ENCODE measurements at places on chromosomes 6 and 20.

DNA sequence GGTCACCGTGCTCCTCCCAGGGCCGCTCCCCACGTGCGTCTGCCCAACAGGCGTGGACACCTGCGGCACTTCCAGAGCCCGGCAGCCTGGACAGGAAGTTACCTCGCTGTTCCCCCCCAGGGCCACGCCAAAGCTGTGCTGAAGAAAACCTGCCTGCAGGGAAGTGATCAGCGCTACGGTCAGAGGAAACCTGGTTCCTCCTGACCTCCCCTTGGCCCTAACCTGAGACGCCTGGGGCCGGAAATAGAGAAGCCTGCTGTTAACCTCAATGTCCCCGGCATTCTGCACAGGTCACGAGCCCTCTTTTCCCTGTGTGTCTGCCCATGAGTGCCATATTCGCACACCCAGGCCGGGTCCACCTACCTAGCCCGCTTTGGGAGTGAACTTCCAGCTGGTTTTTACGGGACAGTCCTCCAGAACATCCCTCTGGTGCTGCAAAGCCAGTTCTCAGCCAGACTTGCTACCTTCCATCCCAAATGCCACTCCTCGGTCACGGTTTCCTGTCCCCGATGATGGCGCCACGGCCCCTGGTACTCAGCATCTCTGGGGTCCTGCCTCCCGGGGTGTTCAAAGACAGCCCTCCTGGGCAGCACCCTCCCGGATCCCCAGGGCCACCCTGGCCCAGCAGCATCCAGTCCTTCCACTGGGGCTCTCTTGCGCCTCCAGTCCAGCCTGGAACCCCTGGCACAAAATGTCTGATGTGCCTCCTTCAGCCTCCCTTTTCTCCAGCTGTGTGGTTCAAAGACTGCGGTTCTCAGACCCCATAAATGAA, 12.0 kb upstream of the IRF4 start:
- no peak for DNase-seq

GRCh38 chr20:39916236-39916765, 772.7 kb downstream of the MAFB start:
- DNase-seq, result no peak

DNA sequence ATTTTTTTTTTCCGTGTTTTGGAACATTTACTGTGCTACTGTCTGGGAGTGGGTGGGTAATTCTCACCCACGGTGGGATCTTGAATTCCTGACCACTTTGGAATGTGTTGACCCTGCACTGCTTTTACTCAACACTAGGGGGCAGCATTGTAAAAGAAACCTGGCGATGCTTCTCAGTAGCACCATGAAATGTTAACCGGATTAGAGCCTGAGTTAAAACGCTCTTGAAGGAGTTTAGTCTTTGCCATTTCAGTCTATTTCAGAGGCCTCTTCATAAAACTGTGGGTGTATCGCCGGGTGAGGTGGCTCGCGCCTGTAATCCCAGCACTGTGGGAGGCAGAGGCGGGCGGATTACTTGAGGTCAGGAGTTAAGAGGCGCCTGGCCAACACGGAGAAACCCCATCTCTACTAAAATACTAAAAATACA, 114.4 kb upstream of the PRND start:
- DNase-seq, result peak; percentile 84

DNA sequence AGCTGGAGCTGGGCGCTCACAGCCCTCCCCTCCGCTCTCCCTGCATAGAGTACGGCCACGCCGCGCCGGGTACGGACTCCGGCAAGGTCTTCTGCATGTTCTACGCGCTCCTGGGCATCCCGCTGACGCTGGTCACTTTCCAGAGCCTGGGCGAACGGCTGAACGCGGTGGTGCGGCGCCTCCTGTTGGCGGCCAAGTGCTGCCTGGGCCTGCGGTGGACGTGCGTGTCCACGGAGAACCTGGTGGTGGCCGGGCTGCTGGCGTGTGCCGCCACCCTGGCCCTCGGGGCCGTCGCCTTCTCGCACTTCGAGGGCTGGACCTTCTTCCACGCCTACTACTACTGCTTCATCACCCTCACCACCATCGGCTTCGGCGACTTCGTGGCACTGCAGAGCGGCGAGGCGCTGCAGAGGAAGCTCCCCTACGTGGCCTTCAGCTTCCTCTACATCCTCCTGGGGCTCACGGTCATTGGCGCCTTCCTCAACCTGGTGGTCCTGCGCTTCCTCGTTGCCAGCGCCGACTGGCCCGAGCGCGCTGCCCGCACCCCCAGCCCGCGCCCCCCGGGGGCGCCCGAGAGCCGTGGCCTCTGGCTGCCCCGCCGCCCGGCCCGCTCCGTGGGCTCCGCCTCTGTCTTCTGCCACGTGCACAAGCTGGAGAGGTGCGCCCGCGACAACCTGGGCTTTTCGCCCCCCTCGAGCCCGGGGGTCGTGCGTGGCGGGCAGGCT, 4.6 kb downstream of the KCNK15 start:
- no peak for DNase-seq

GRCh38 chr6:49264496-49264895, 198.6 kb downstream of the MMUT start:
- no peak for DNase-seq

GRCh38 chr20:31842471-31843157, 2.8 kb downstream of the FOXS1 start:
- DNase-seq, result no peak

- DNase-seq, result peak; percentile 49
Observed at GRCh38 chr6:130322673-130323268, 43.0 kb upstream of the TMEM200A start.

DNA sequence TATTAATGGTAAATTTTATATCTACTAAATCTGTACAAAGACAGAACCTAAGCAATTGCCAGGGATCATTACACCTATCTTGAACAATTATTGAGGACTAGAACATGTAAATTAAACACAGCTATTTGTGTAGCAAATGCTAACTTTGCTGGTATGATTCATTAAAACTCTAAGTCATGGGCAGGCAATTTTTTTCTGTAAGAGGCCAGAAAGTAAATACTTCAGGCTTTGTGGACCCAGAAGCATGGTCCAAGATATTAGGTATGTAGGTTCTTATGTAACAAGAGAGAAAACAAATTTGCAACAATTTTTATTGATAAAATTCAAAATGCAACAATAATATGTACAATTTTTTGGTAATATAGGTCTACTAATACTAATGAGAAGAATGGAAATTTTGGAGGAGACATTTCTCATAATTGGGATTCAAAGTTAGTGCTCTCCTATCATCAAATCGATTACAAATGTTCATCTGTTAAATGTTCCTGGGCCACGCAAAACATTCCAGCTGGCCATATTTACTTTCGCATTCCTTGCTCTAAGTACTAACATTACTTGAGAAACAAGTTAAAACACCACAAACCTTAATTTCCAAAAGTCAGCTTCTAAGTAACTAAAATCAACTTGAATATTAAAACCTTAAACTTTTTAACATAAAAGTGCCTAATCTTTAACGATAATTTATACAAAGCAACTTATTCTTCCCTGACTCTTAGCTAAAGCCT, 4.3 kb downstream of the TMEM30A start:
- DNase-seq, result no peak

GRCh38 chr6:137709424-137710236, 157.4 kb upstream of the TNFAIP3 start:
- no peak for DNase-seq

DNA sequence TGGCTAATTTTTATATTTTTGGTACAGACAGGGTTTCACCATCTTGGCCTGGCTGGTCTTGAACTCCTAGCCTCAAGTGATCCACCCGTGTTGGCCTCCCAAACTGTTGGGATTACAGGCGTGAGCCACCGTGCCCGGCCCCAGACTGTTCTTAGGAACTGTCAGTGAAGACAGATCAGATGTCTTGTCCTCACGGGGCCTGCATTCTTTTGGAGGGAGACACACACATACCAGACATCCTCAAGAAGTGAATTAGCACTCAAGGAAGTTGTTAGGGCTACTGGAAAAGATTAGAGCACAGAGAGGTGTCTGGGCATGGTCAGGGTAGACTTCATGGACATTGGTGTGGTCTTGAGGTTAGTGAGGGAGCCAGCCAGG, 10.3 kb upstream of the LPIN3 start:
- no peak for DNase-seq

- DNase-seq, result no peak
Observed at GRCh38 chr20:5268449-5268848, 48.3 kb downstream of the PROKR2 start.

DNA sequence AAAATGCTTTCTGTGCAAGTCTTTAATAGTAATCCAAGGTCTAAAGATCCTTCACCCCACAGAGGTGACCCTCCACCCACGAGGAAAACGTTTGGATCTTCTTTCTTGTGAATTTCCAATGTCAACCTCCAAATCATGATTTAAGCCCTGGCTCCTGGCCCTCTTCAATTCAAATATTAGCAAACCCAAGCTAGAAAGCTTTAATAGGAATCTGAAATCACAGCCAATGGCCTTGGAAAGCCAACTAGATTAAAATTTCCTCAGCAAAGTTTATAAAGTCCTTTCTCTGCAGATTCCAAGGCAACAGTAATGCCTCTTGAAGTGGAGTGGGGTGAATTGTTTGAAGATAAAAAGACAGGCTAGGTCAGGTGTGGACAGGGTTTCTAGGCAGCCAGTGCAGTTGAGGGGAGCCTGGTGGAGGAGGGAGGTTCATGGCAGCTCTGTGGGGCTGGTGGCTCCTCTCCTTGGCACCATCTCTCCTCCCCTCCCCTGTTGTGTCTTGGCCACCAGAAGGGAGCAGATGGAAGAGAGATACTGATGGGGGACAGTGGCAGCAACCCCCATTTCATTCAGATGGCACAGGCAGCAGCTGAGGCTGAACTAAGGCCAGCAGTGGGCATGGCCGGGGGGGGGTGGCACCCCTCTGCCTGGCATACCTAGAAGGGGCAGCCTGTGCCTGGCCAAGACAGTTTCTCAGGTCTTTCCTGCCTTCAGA, 12.0 kb upstream of the UQCC2 start:
- no peak for DNase-seq

GRCh38 chr20:23047001-23047737, 2.3 kb downstream of the THBD start:
- no peak for DNase-seq

DNA sequence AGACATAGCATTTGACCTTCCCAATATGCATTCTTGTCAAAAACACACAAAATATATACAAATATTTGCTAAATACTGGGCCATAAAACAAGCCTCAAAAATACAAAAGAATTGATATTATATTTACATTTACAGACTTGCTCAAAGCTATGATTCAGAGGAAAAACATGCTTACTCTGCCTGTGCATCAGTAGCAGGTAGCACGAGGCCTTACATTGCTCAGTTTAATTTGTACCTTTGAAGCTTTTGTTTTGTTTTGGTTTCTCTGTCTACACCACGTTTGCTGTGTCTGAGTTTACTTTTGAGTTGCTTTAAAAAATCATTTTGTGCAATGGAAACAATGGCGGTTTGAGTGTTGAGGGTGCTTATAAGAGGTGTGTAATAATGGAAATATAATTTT, 99.3 kb downstream of the PHF3 start:
- no peak for DNase-seq

GRCh38 chr6:13473768-13474165, 13.6 kb downstream of the GFOD1 start:
- no peak for DNase-seq

- DNase-seq, result peak; percentile 51
Observed at GRCh38 chr6:158631678-158632537, 12.6 kb downstream of the DYNLT1 start.

DNA sequence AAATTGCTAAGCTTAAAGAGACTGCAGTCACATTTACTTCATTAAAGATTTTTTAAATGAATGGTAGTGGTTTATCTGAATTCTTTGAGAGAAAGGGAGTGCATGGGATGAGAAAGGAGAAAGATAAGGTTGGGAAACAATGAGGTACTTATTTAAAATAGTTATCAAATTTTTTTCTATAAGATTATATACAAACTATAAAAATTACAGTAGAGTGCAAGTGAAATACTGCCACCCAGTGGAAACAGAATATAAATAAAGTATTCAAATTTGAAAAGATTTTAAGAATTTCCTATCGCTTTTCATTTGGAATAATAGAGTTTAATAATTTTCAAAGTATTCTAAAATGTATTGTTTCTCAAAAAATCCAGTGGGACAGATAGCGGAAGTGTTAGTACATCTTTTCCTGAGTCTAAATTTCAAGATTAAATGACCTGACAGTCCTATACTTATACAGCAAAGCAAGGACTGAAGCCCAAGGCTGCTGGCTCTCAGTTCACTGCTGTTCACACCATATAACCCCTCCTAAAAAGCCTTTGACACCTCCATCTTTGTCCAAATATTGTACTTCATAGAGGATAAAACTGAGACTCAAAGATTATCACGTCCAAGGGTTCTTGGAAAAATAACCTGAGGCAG, 31.1 kb downstream of the EPM2A start:
- no peak for DNase-seq

DNA sequence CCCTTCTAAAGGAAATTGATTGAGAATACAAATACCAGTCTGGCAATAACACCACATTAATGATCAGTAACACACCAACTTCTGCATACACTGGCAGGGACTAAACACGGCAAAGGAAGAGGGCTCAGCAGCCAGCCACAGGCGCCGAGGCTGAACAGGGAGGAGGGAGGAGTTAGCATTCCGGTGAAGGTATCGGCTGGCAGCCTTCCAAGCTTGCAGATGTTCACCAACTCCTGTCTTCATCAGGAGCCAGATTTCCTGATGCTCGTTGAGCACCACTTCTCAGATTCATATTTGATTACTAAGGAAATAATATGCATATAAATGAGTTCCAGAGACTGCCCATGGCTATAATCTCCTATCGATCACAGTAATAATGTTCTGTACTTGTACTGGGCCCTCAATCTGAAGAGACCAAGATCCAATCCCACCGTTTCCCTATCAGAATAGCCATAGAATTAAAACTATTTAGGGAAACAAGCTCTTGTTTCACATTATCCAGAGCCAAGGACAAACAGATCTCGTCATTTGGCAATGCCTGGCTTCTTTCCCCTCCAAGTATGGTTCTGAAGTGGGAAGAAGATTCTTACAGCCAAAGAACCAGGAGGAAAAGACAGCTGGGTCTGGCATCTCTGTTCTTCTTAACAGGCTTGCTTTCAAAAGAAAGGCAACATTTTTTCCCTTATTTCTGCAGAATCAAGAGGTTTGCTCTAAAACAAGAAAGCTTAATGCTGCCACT, 42.2 kb downstream of the GFOD1 start:
- no peak for DNase-seq

DNA sequence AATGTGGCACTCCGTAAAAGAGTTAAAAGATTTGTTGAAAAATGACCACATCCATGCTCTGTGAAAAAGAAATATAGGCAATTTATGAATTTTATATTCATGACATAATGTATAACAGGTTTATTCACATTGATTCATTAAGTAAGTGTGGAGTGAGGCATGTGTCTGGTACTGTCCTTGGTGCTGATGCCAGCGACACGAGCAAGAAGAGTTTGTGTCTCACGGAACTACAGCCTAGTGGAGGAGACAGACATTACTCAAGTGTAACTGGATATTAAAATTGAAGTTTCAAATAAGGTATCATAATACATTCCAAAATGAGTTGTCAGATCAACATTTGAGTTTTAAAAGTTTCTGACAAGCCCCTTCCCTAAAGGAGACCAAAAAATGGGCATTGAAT, 158.2 kb upstream of the PRND start:
- peak; percentile 21 for DNase-seq

GRCh38 chr6:17423026-17423425, 29.6 kb downstream of the CAP2 start:
- DNase-seq, result no peak

Data from MV-4-11 (cell line).